NCI-H524 (cell line): ENCODE measurements at places on chromosomes 3 and 15.
A peak's percentile ranks its signal among the peaks of the same experiment; 100 is the strongest.

DNA sequence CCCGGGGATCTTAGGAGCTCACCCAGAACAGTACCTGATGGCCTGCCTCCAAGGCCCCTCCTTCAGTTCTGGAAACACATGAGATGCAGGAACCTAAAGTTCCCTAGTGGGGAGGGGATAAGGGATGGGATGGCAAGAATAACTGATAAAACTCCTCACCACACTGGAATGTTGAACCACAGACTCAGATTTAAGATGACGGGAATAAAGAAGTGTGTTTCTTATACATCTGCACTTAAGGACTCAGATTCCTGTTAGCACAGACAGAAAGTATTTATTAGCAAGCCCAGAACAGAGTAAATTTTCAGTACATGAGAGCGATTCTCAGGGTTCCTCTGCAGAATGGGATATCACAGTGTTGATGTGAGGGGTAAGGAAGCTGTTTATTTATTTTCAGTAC lies 245.2 kb downstream of the TLE3 start:
- DNase-seq: no peak

DNA sequence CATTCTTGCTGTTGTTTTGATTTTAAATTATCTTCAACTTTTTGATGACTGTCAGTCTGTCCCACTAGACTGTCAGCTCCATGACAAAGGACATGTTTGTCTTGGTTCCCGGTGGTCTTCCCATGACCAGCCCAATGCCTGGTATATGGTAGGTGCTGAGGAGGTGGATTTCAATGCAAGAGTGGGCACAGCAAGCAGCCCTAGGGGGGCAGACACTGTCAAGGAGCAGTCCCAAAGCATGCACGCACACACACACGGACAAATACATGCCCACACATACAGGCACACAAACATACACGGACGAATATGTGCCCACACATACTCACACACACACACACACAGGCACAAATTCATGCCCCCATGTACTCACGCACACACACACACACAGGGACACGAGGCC lies 12.0 kb downstream of the KLF15 start:
- no peak for DNase-seq

DNA sequence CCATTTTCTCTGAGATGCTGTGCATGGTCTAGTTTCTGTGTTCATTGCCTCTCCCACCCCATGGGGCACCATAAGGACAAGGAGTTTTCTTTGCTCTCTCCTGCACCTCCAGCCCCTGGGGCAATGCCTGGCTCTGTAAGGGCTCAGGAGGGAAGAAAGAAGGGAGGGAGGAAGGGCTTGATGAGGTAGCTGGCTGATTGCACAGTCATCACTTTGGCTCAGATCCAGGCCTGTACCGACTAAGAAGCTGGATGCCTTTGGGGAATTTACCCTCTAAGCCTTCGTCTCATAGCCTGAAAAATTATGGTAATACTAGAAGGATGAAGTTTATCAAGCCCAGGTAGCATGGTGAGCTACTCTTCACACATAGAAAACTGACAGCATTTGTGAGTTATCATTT lies 382.9 kb downstream of the GABRG3 start:
- peak; percentile 11 for DNase-seq

GRCh38 chr3:149015393-149015792 lies 24.1 kb downstream of the GYG1 start:
- DNase-seq: no peak

GRCh38 chr3:194395778-194396538 lies 3.1 kb downstream of the GP5 start:
- peak; percentile 37 for DNase-seq

DNA sequence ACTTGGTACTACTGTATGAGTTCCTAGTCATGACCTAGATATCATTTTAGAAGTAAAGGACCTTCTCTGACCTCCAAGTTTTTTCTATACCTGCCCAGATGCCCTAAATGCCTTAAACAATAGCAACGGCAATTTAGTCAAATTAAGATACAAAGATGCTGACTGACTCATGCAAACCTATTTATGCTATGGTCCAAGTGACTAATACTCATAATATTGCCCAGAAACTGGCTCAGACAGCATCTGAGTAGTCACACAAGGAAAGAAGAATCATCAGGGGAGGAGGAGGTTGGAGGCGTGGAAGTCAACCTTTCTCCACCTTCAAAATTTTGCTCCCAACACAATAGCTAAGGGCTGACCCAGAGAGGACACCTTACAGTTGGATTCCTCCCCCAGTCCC lies 6.8 kb downstream of the FYCO1 start:
- DNase-seq: no peak

- no peak for DNase-seq
Measured at GRCh38 chr3:101984356-101984755, 135.0 kb downstream of the NFKBIZ start.
